ENCODE measurements at places on chromosomes 16 and 17.
A peak's percentile ranks its signal among the peaks of the same experiment; 100 is the strongest.

GRCh38 chr17:7001318-7001961 is 5.6 kb downstream of the ALOX12 start:
- no peak for DNase-seq

- no peak for DNase-seq
Measured at GRCh38 chr16:55641430-55642056, 14.2 kb upstream of the SLC6A2 start.

GRCh38 chr17:35006961-35007360 is 26.6 kb downstream of the LIG3 start:
- DNase-seq = no peak

DNA sequence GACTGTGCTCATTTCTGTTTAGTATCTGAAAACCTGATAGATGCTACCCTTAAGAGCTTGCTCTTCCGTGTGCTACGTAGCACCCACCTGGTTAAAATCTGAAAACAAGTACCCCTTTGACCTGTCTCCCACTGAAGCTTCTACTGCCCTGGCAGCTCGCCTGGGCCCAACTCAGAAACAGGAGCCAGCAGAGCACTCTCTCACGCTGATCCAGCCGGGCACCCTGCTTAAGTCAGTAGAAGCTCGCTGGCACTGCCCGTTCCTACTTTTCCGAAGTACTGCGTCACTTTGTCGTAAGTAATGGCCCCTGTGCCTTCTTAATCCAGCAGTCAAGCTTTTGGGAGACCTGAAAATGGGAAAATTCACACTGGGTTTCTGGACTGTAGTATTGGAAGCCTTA is 18.9 kb downstream of the NTAN1 start:
- no peak for DNase-seq

DNA sequence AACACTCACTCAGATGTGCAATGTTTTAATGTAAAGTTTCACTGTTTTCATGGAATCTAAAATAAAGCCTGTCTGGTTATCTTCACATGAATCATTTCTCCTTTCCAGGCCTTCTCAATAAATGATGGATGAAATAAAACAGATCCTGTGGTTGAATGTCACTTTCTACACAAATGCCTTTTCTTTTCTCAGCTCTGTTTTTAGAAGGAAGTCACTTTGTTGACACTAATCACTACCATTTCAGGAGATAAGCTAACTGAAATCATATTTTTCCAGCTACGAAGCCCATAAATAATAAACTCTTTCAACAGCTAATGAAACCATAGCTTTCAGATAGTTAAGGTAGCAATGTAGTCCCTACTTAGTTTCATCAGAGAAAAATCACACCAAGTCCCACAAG is 17.9 kb downstream of the NME2 start:
- DNase-seq = no peak

DNA sequence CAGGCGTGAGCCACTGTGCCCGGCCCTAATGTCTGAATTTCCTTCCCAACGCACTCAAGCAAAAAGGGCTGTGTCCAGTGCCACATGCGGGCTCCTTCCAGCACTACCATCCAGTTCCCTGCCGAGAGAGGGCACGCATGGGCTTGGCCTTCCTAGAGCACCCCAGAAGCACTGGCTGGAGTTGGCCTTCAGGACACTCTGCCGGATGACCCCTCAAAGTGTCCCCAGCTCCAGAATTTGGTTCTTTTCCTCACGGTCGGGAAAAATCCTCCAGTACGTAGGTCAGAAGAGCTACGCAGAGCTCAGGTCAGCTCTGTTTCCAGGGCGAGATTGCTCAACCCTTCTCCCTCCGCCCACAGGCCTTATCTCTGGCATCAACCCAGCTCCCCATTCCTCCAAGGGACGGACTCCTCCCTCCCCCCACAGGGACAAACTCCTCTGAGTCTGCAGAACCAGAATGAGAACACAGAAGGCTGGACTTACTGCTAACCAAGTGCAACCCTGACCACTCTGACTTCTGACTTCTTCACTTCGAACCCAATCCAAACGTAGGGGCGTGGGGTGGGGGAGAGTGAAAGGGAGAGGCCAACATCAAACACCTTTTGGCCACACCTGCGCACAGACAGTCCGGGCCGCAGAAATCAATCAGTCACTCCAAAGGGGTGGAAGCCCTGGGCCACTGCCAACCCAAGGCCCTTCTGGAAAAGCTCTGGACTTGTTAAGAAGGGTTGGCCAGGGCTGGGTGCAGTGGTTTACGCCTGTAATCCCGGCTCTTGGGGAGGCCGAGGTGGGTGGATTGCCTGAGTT is 3.6 kb downstream of the CDC42EP4 start:
- DNase-seq = peak; percentile 53

GRCh38 chr16:20933589-20933988 is 33.0 kb downstream of the LYRM1 start:
- no peak for DNase-seq

- DNase-seq = peak; percentile 97
Measured at GRCh38 chr16:67846320-67847063, at the start of gene NUTF2. Gene NUTF2, plus strand, starts transcription at chr16:67846933. Its CDS starts 18,198 bp downstream, at chr16:67865131.

DNA sequence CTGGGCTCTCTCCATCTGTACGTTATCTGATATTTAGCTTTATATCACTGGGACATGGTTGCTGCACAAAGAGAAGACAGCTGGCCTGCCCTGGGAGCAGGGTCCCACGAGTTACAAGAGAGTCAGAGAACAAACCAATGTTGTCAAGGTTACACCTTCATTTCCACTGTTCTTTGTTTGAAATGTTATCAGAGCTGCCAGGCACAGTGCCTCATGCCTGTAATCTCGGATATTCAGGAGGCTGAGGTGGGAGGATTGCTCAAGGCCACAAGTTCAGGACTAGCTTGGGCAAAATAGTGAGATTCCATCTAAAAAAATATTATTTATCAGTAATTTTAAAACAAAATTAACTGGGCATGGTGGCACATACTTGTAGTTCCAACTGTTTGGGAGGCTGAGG is 34.6 kb downstream of the ATP6V0A1 start:
- DNase-seq = no peak

DNA sequence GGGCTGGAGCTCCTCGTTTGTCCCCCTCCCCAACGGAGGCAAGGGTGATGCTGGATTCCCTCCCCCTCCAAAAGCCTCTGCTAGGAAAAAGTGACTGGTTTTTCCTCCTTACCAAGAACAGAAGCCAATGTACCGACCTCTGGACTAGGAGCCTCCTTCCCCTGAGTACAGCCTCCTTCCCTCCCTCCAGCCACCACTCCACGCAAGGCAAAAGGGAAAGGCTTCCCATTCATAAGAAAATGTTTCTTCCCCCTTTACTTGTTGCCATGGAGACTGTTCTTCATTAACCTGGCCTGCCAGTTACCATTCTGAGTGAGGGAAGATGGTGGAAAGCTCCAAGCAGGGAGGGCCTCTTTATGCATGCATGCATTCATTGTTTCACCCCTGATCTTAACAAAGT is 4.3 kb upstream of the PIMREG start:
- DNase-seq = no peak

DNA sequence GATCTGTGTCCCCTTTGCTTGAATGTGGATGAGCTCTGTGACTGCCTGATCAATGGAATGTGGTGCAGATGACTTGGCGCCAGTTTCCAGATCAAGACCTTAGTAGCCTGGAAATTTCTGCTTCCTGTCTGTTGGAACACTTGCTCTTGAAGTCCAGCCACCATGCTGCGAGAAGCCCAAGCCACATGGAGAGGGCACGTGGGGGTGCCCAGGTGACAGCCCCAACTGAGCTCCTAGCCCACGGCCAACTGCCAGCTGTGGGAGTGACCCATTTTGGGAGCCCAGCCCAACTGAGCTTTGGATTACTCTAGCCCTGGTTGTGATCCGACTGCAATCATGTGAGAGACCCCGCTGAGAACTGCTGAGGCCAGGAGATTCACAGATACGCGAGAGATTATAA is 3.3 kb upstream of the ITGAM start:
- no peak for DNase-seq

- DNase-seq = no peak
Measured at GRCh38 chr17:64778240-64779097, 116.4 kb upstream of the SMURF2 start.

DNA sequence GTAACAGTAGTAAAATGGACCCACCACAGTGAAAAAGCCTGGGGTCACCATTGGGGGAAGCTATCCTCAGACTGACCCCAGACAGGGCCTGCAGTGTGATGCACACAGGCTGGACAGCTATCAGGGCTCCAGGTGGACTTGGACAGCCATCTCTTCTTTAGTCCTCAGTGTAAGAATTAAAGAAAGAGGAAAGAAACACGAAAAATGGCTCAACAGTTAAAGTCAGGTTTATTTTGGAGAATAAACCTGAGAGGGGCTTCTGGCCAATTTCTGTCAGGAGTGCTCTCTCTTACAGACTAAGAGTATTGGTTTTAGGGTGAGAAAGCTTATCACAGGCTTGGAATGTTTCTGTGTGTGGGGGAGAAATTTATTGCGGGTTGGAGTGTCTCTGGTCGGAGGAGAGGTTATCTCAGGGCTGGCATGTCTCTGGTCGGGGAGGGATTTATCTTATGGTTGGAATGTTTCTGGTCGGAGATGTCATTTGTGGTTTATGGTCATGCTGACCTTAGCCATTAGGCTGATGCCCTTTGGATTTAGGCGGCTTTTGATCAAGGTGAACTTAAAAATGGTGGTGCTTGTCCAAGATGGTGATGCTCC is 10.8 kb upstream of the B4GALNT2 start:
- DNase-seq = no peak

DNA sequence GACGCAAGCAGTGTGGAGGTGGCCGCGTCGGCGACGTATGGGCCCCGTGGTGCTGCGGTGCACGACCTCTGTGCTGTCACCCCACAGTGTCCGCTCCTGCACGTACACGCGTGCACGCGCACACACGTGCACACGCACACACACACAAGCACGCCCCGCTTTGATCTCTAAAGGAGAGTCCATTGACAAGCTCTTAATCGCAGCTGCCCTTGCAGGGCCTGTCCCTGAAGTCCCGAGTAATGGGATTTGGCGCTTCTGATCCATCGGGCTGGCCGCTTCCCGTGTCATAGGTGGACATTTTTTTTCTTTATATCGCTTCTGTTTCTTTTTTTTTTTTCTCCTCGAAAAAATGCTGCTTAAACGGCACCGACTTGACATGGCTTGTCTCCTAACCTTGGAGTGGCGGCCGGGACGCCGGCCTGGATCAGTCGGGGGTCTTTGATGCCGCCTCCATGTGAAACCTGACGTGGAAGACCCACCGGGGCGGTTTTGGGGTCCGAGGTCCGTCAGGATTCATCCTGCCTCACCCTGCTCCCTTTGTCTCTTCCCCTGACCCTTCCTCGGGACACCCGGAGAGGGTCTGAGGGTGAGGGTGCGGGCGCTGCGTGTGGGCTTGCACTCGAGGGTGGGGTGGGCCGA is 8.3 kb upstream of the AXIN1 start:
- no peak for DNase-seq

GRCh38 chr17:55466671-55467070 is 44.6 kb downstream of the SMIM36 start:
- DNase-seq = no peak

DNA sequence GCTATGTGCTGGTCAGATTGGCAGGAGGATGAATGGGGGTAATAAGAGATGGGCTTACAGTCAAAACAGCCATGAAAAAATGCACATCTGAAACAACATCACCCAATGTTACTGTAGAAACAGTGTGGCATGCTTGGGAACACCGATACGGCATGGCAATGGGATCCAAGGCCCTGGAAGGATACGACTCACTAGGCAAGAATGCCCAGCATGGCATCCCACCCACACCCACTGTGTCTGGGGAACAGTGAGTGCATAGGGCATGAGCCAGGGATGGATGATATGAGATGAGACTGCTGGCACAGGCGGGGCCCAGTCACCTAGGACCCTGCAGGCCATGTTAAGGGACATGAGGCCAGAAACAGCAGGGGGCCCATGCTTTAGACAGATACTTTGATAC is 11.5 kb downstream of the TRIM25 start:
- peak; percentile 83 for DNase-seq

DNA sequence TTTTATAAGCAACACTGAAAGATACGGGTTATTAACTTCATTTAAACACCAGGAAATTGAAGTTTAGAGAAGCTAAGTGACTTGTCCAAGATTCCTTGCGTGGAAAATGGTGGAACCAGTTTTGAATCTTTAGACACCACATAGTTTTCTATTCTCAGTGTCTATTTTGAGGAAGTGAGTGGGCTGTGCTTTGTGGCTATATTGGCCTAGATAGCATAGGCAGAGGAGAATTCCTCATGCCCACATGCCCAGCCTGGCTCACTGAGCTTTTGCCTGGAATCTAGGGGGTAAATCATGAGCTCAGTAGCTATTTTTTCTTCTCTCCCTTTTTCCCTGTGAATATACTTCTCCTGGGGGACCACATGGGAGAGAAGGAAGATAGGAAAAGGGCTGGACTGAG is 431.3 kb downstream of the HS3ST3B1 start:
- no peak for DNase-seq

- DNase-seq = no peak
Measured at GRCh38 chr17:49551221-49552069, 24.2 kb upstream of the NXPH3 start.

- no peak for DNase-seq
Measured at GRCh38 chr17:66684261-66684660, 150.7 kb upstream of the CACNG5 start.

DNA sequence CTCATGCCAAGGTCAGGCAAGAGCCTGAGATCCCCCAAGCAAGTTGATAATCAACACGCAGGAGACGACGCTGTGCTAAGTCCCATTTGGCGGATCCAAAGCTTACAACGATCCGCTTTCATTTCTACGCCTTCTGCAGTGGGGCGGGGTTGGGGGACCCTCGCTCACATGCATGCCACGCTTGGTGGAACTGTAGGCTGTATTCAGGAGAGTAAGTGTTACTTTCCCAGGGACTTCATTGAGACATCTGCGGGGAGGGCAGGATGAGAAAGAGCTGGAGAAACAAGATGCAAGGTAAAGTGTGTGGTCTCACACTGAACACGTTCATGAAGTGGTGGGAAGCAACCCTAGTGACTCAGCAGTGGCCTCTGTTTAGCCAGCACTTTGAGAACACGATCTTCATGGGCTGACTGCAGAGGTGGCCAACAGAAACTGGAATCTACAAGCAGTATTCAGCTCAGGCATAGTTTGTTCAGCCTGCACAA is 100.5 kb downstream of the XYLT1 start:
- peak; percentile 53 for DNase-seq

DNA sequence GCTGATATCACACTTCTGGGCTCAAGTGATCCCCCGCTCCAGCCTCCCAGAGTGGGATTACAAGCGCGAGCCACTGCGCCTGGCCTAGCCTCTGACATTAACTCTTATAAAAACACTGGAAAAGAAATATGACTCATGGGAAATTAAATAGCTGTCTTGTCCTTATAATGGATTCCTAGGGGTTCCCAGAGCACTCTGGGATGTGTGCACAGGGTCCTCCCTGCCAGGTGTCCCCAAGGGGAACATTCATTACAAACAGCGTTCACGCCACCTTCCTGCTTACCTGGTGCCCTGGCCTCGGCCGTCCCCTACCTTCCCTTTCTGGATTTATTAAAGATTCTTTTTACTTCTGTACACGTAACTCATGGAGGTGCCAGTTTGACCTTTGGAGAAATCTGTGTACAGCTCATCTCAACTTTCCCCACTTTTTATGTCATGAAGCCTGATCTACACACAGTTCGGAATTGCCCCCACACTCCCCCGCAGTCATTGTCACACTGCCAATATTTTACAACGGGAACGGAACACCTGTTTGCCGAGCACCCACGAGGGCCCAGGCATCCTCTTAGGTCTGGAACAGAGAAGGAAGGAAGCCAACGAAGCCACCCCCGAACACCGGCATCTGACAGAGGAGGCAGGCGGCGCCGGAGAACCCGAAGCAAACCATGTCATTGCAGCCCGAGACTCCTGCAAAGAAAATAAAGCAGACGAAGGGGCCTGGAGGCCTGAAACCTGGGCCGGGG is 39.7 kb upstream of the MEAK7 start:
- DNase-seq = peak; percentile 58

All from fibroblast of skin of scalp (primary cell).